Cerebellar nuclear complex (tissue), 1 donor: ENCODE measurements at places on chromosomes 2 and 18.

DNA sequence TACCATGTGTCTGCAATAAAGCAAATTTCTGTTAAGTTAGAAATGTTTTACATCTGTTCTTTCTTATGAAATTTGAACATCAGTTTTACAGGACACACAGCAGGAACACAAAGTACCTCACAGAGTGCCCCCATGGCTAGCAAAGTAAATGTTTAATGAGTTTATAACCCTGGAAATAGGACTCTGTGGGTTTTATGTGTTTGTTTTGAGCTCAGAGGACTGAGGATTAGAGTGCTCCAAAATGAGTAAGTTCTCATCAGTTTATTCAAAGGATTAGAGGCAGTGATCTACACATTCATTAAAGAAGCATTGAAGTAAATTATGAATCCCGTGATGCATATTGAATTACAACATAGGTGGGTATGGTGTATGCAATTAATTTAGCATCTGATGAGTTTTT is 281.8 kb downstream of the GULP1 start:
- no peak for DNase-seq

- DNase-seq: no peak
Measured at GRCh38 chr2:25989154-25989553, 6.9 kb upstream of the KIF3C start.

DNA sequence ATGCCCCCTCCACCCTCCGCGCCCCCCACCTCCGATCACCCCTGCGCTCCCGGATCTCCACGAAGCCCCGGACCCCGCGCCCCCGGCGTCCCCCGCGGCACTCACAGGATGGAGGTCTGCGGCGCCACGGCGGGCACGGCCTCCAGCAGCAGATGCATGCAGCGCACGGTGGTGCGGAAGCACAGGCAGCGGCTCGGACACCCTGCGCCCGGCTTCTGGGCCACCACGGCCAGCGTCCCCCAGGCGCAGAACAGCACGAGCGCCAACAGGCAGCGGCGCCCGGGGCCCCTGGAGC is 217 bp downstream of the PXDN start:
- DNase-seq: no peak

DNA sequence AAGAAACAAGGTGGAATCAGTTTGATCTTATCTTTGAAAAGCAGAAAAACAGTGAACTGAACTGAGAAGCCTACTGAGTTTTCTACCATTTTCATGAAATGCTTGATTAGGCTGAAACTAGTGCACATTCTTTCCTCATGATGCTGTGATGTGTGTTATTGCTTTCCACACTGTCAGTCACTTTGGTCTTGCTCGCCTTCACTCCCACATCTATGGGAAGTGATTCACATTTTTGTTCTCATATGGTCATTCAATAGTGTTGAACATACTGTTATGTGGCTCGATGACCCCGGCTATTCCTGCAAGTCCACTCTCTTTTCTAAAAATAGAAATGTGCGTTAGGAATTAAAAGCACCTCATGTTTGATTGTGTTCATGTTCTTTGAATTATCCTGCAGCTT is 129.7 kb downstream of the TGIF1 start:
- DNase-seq: no peak

GRCh38 chr2:24930768-24931167 is 10.7 kb upstream of the ADCY3 start:
- DNase-seq: no peak

DNA sequence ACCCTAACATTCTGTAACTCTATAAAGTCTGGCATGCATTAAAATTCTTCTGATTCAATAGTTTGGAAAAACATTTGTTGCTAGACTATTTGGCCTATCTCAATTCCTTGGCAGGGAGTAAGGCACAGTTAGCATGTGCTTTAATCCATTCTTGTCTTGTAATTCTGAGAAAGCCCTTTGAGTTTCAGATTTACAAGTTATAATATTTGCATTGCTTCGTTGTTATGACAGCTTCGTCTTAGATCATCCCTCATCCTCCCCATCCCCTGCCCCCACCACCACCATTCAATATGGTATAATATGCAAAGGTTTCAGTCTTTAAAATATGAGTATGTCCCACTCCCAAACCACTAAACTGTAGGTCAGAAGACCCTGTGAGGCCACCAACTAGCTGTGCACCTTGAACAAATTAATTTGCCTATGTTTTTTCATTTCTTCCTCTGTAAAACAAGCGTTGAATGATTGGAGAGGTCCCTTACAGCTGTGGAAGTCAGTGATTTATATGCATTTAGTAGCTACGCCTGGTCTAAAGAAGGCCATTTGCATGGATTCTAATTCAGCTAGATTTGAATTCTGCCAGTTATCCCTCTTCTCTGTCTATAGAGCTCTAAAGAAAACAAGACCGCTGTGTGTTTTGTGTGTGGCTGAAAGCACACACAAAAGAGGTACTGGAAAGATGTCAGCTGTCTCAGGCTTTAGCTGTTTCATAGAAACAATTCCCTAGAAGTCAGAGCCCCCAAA is 591 bp downstream of the C2orf80 start:
- no peak for DNase-seq

DNA sequence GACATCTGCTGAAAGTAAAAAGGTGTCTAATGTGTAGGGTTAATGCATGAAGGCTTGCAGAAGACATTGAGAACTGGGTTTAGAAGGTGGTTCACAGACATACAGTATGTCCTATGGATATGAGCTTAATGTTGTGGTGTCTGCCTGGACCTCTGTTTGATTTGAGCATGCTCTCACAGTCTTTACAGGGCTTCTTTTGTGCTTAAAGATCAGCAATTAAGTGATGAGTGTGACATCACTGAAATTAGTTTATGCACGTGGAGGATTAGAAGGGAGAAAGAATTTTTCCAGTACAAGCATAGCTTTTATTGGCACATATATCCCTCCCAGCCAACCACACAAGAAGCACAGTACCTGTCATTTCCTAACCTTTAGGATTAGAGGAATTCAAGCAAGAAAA is 367.5 kb upstream of the RAB12 start:
- no peak for DNase-seq

DNA sequence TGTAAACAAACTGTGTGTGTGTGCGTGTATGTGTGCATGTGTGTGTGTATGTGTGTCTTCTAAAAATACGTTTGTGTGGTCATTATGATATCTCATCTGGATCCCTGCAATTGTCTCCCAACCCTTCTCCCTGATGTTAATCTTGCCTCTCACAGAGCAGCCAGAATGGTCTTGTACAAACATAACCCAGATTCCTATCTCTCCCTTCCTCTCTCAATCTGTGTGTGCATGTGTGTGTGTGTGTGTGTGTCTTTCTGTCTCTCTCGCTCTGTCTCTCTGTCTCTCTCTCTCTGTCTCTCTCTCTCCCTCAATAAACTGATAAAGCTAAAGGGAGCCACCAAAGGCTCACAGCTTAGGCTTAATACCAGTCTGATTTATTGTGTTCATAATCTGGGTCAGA is 210.8 kb downstream of the PAX3 start:
- DNase-seq: no peak

GRCh38 chr2:47690132-47690531 is 92.8 kb upstream of the MSH6 start:
- no peak for DNase-seq

GRCh38 chr2:238973038-238973739 is 125.3 kb downstream of the TWIST2 start:
- DNase-seq: no peak

- DNase-seq: no peak
Measured at GRCh38 chr2:216478151-216478550, 20.5 kb upstream of the RPL37A start.

DNA sequence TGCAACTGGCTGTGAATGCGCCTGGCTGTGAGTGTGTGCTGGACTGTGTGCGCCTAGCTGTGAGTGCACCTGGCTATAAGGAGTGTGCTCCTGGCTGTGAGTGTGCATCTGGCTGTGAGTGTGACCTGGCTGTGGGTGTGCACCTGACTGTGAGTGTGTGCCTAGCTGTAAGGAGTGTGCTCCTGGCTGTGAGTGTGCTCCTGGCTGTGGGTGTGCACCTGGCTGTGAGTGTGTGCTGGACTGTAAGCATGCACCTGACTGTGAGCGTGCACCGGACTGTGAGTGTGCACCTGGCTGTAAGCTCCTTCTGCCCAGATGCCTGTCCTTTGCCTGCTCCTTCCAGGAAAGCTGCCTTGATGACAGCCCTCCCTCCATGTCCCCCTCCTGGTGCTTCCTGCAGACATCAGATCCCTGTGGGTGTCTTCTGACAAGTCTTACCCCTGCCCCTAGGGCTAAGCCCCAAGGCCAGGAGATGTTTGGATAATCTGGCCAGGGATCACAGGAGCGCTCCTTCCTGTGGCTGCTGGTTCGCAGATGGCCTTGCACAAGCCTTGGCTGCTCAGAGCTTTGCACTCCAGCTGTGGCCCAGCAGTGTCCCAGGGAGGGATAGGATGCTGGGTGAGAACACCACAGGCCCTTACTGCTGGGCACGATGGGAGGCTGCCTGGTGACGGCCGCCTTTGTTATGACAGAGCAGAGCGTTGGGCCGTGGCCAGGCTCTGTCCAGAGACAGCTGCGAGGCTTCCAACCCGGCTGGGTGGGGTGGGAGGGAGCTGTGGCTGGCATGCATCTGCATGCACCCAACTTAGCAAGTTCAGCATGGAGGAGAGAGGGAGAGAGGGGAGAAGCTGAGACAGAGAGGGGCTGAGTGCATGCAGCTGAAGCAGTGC is 89.9 kb downstream of the GLI2 start:
- DNase-seq: no peak

DNA sequence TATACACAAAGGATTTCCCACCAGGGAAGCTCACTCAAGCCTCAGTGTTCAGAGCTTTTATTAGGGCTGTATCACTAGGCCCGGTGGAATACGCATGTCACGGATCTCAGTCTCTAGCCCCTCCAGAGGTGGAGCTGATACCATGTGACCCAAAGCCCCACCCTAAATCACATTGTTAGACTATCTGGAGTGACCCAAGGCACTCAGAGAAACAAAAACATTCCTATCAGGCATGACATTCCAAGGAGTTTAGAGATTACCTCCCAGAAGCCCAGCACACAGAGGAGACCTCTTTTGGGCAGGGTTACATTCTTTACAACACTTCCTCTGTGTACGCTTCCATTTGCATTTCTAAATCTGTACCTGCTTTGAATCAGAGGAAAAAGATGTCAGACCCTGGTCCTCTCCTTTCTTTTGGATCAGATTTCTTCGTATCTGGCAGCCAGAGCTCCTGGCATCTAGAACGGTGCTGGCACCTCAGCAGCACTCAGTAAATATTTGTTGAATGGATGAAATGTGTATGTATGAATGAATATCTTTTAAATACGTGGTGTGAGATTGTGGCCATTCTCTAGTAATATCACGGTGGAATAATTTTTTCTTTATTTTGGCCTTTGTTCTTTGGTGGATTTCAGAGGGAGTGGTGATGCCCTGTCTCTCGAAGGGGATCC is 37.7 kb upstream of the SMAD2 start:
- no peak for DNase-seq

DNA sequence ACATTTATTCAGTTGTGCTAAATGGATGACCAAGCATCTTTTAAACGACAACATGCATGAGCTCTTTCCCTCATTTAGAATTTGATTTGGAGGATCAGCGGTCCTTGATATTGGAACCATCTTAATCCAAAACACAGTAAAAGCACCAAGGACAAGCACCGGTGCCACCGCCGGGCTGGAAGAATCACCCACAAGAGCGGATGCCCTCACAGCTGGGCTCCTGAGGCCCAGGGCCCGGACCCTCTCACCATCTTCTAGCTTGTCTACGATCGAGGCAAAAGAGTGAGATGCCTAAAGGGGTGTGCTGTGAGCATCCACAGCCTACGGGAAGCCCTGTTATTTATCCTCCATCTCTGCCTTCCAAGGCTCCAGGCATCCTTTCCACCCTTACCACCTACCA is 129.5 kb downstream of the ZNF516 start:
- DNase-seq: no peak

- no peak for DNase-seq
Measured at GRCh38 chr2:200763422-200763821, 48.3 kb upstream of the BZW1 start.

DNA sequence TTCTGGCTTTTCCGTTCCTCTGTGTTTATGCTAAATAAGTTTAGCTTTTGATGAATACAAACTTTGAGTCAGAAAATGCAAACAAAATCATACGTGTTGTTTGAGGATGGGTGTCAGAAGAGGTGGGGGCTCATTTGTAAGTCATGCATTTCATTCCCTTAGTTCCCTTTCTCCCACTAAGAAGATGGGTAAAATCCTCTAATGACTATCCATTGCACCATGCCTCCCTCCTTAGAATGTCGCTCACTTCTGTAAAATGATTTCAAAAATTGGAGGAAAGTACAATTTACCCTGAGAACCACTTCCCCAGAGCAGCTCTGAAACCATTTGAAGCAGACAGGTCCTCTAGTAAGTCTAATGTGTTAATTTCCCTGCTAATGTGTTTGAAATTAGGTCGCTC is 629.6 kb upstream of the VRK2 start:
- no peak for DNase-seq

GRCh38 chr2:143480601-143481236 is 351.5 kb downstream of the ARHGAP15 start:
- no peak for DNase-seq

GRCh38 chr18:41881285-41881684 is 73.7 kb upstream of the PIK3C3 start:
- no peak for DNase-seq

DNA sequence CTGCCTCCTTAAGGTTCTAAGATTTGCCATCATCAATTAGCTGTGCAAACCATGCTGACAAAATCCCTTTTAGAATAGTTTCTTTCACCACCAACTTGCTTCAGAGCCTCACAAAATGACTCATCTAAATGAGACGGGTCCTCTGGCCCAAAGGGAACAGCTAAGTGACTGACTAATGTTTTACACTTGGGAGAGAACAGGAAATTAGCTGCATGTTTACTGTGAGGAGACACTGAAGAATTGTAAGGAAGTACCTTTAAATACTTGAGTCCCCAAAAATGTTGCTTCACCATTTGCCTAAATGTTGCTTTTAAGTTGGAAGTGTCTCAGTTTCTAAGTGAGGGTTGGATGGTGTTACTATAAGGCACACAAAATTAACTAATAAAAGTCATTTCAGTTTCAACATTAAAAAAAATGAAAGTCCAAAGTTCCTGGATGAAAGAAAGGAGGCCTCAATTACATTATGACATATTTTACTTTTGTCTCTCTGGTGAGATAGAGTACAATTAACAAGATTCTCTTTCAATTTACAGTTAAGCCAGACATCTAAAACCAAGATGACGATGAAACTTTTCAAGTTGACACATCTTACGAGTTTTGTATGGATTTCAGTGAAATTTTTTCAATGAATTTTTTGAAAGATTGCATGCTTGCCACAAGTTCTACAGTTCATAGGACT is 229.1 kb upstream of the FN1 start:
- DNase-seq: no peak

GRCh38 chr2:111647359-111647758 is 236.6 kb downstream of the ANAPC1 start:
- DNase-seq: no peak

DNA sequence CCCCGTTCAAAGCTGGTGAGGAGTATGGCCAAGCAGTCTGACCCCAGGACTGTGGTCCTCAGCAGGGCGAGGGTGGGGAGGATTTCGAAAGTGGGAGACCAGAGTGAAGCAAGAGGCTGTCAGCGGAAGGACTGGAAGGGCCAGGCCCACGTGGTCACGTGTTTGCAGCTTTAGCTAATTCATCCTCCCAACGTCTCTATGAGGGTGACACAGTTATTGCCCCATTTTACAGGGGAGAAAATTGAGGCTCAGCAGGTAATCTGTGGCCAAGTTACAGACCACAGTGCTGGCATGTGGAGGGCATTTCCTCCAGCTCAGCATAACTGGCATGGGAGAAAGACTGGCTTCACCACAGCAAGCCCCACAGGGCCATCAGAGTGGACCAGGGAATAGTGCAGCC is 45.4 kb upstream of the LTBP1 start:
- DNase-seq: no peak

GRCh38 chr2:62971936-62972335 is 78.7 kb upstream of the OTX1 start:
- DNase-seq: no peak

- DNase-seq: no peak
Measured at GRCh38 chr2:37689751-37690150, 18.3 kb upstream of the CDC42EP3 start.
